ENCODE measurements at places on chromosomes 16 and 17.

GRCh38 chr16:3952737-3953131 is 72.2 kb upstream of the CREBBP start:
- DNase-seq, result peak; percentile 32

DNA sequence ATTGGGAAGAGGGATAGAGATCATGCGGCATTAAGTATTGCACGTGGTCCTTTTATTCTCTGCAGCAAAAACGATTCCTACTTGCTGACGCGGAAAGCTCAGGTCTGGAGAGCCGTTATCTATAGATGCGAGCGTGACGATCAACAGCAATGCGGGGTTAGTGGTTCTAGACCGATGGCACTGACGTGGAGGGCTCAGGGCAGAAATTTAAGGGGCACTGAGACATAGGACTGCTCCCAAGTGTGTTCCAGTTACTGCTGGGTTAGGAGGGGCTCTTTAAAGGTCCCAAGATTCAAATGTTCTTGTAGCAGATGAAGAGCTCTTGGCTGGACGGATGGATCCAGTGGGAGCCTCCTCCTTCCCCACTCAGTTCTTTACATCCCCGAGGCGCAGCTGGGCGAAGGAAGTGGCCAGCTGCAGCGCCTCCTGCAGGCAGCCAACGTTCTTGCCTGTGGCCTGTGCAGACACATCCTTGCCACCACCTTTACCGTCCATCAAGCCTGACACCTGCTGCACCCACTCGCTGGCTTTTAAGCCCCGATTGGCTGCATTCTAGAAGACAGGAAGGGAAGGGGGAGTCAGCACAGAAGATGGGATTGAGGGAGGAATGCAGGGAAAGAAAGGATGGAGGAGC is 732 bp upstream of the EXOSC6 start:
- DNase-seq, result peak; percentile 7

DNA sequence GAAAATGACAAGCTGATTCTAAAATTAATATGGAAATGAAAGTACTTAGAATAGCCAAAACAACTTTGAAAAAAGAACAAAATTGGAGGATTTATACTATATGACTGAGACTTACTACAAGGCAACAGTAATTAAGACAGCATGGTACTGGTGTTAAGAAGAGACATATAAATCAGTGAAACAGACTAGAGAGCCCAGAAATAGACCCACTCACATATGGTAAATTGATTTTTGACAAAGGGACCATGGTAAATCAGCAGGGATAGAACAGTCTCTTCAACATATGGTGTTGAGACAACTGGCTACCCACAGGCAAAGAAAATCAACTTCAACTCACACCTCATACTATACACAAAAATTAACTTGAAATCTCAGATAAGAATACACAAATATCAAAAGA is 12.9 kb downstream of the CMC2 start:
- no peak for DNase-seq

DNA sequence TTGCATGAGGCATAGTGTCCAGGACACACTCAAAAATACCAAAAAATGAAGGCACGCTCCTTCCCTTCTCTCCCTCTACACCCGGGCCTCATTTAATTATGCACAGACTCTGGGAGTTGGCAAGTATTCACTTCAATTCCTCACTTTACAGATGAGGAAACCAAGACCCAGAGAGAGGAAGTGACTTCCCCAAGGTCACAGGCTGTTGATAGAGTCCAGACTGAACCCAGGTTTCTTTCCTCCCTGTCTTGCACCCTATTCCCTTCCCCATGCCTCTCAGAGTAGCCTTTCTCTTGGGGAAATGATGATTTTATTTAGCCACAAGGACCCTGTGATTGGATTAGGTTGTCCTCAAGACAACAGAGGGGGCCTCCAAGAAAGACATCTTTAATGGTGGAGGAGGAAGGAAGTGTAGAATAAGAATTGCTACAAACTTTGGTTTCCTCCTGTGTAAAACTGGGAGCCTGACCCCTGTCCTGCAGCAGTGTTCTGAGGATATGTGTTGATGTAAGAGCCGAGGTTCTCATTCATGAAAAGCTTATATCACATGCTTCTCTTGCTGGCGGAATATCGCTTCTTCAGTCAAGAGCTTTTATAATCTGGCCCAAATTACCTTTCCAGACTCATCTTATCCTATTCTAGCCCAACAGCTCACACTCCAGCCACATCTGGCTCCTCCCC is 48.8 kb upstream of the SIAH1 start:
- DNase-seq, result no peak

- DNase-seq, result peak; percentile 54
Observed at GRCh38 chr17:40063187-40063771, 514 bp downstream of the THRA start.

DNA sequence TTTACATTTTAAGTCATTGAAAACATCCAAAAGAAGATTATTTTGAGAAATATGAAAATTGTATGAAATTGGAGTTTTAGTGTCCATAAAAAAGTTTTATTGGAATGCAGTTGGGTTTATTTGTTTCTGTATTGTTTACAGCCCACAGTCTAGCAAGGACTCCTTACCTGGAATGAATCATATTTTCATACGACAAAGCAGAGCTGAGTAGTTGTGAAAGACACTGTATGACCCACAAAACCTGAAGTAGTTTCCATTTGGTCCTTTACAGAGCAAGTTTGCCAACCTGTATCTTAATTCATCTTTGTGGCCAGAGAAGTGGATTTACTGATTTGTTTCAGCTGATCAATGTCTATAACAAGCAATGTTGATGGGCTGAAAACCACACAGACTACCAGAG is 10.3 kb downstream of the CCL18 start:
- DNase-seq, result no peak

DNA sequence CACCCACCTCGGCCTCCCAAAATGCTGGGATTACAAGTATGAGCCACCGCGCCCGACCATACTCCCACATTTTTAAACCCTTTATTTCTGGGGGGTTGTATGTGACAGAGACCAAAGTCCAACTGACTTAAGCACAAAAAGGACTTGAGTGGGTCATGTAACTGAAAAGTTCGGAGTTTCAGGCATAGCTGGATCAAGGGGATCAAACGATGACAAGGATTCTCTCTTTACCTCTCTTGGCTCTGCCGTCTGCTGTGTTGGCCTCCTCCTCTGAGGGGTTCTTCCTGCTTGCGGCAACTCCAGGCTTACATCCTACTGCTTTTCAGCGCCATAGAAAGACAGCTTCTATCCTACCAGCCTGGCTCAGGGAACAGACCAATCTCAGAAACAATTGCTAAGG is 9.2 kb upstream of the SBK1 start:
- no peak for DNase-seq

- no peak for DNase-seq
Observed at GRCh38 chr17:62611728-62612127, 15.7 kb upstream of the MRC2 start.

- DNase-seq, result no peak
Observed at GRCh38 chr17:37743875-37744632, 805 bp downstream of the HNF1B start.

- no peak for DNase-seq
Observed at GRCh38 chr16:73190688-73191659, 143.0 kb upstream of the ZFHX3 start.

DNA sequence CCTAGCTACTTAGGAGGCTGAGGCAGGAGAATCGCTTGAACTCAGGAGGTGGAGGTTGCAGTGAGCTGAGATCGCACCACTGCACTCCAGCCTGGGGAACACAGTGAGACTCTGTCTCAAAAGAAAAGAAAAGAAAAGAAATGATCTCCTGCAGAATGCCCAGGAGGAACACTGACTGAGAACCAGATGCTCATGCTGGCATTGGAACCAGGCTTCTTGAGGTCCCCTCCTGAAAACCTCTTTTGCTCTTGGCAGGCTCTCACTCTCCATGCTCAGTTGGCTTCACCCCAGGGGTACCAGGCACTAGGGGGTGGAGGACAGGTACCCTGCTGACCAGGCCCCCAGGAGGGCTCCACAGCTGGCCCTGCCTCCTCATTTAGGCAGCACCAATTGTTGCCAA is 8.5 kb upstream of the TNFRSF17 start:
- DNase-seq, result no peak

DNA sequence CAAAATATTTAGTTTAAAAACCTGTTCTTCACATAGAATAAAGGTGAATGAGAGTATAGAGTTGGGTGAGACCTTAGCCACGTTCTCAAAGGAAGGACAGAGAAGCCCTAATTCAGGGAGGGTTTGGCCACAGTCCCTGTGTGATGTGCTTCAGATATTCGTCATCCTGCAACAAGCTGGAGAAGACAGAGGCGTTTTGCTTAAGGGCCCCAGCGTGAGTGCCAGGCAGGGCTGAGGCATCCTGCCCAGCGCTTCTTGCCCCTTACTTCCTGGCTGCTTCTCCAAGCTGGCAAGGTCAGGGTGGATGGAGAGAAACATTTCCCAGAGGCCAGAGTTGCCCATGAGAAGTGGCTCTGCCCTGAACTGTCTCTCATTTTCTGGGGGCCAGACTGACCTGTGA is 46.9 kb downstream of the AXIN2 start:
- DNase-seq, result peak; percentile 69

DNA sequence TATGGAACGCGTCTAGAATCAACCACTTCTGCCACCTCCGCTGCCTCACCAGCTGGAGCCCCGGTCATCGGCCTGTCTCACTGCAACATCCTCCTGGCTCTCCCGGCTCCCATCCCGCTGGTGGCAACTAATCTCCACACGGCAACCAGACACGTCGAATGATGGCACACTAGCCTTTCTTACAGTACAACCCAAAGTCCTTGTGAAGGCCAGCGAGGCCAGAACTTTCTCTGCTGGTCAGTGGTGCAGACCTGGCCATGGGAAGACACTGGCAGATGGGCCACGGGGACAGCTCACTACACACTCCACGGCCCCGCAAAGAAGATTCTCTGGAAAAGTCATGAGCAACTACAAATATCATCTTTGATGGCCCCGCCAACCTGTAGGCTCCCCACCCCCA is 117.6 kb downstream of the RMI2 start:
- DNase-seq, result no peak

GRCh38 chr17:83118071-83118841 is 38.8 kb downstream of the METRNL start:
- no peak for DNase-seq

DNA sequence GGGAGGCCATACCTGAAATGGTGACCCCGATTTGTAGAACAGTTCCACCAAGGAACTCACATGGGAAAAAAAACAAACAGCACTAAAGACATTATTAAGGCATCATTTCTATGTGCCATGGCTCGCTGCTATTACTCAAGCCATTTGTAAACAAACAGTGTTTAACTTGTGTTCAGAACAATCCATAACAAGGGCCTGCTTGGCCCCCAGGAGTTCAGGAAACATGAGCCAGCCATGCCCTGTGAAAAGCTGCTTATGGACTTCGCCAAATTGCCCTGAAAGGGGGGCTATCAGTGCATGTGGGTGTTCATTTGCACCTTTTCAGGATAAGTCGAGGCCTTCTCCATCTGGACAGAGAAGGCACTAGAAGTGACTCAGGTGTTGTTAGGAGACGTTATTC is 8.0 kb downstream of the POLR3K start:
- no peak for DNase-seq
